Stimulated activated CD4-positive, alpha-beta T cell treated with anti-CD3 and anti-CD28 coated beads, Interleukin-15, amount 100 ng/mL, for 48 hours (primary cell): ENCODE measurements at places on chromosomes 4 and X.

GRCh38 chr4:145251391-145251790 lies 71.0 kb upstream of the OTUD4 start:
- no peak for DNase-seq

DNA sequence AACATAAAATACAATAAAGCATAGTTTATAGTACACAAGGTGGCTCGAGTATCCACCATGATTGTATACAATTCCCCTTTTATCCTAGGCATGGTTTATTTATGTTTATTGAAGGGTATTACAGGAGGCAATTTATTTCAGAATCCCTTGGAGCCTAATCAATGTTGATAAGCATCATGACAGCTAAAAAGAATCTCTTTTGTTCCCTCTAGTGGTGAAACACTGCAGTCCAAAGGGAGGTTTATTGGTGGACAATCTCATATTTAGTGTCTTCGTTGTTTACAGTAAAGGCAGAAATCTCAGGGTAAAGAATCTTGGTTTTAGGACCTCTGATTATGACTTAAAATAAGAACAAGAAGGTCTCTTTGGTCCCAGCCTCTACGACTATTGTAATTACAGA lies 1712.5 kb downstream of the C4orf33 start:
- DNase-seq = no peak

- no peak for DNase-seq
Observed at GRCh38 chr4:184448821-184449220, 25.5 kb downstream of the IRF2 start.

DNA sequence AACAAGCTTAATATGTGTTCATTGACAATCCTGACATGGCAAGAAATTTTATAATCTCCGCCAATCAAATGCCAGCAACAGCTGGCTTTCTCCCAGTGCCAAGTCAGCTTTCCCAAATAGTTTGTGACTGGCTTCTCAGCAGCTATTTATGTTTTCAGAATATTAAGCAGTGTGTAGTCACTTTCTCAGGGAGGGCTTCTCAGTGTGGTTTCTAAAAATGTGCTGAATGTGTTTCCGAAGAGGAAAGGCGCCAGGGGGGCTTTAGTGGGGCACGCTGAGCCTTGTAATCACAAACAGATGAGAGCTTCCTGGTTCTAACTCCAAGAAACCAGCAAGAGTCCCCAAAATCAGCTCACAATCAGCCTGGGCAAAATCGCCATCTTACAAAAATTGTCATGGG lies 258.7 kb upstream of the CPEB2 start:
- DNase-seq = no peak

- DNase-seq = no peak
Observed at GRCh38 chr4:56241500-56241899, 145.8 kb downstream of the AASDH start.

DNA sequence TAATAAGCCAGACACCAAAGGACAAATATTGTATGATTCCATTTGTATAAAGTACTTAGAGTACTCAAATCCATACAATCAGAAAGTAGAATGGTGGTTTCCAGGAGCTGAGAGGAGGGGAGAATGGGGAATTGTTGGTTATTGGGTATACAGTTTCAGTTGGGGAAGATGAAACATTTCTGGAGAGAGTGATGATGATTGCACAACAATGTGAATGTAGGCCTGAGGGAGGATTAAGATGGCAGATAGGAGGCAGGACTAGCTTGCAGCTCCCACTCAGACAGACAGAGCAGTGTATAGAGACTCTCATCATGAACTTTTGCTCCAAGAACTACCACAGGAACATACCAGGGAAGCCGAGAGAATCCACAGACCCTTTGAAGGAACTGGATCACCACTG lies 75.7 kb upstream of the PAK3 start:
- no peak for DNase-seq
